ENCODE measurements at places on chromosomes 3 and 15.

GRCh38 chr15:74812533-74812932 lies at the start of gene LMAN1L:
LMAN1L (plus strand) TSS chr15:74812835; CDS start chr15:74812855, 20 bp downstream.
- DNase-seq, result no peak

GRCh38 chr15:100890051-100890720 lies 10.6 kb downstream of the ALDH1A3 start:
- DNase-seq, result no peak

- no peak for DNase-seq
Observed at GRCh38 chr15:95944661-95945255, 385.7 kb upstream of the NR2F2 start.

DNA sequence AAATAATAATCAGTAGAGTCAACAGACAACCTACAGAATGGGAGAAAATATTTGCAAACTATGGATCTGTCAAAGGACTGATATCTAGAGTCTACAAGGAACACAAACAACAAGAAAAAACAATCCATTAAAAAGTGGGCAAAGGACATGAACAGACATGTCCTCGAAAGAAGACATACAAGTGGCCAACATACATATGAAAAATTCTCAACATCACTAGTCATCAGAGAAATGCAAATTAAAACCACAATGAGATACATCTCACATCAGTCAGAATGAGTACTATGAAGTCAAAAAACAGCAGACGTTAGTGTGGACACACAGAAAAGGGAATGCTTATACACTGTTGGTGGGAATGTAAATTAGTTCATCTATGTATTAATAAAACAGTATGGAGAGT lies 33.7 kb downstream of the SLC2A2 start:
- no peak for DNase-seq

GRCh38 chr15:51322621-51323296 lies 15.6 kb downstream of the CYP19A1 start:
- no peak for DNase-seq

DNA sequence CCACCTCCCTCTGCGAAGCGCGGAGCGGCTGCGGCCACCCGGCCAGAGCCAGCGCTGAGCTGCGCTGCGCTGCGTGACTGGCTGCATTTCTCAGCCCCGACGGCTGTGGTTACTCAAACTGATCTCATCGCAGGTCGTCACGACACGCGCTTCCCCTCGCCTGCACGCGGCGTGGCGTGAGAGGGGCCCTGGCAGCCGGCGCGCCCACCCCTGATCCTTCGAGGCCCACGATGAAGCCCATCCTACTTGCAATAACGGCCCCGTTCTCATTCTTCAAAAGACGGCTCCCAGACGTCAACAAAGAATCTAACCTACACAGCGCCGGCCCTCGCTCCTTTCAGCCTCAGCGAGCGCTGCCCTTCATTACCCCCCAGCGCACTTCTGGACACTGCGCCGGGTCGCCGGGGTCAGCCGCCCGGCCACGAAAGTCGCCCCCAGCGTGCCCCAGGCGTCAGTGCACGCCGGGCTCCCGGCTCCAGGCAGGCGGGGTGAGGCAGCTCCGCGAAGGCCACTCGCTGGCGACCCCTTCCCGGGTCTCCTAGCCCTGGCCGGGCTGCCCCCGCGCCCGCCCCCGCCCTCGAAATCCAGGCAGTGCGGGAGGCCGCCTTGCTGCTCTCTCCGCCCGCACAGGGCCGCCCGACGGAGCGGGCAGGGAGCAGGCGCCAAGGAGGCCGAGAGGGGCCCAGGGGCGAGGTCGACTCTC lies 9.9 kb upstream of the LEKR1 start:
- DNase-seq, result no peak

DNA sequence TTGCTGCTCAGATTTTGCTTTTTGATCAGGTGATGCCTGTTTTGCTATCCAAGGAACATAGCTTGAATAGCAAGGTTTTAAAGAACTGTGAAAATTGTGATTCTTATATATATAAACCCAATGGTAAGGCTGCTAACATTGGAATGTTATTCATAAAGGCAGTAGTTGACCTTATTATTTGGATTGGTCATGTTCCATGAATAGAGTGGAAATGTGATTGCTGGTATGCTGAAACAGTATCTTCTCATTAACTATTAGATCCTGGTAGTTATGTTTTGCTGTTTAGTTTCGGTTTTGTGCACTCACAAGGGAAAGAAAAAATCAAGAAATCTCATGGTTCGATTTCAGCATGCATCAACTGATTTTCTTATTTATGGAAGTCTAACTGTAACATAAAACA lies 78.7 kb upstream of the NPHP3 start:
- no peak for DNase-seq

- no peak for DNase-seq
Observed at GRCh38 chr3:35187908-35188307, 451.4 kb upstream of the ARPP21 start.

DNA sequence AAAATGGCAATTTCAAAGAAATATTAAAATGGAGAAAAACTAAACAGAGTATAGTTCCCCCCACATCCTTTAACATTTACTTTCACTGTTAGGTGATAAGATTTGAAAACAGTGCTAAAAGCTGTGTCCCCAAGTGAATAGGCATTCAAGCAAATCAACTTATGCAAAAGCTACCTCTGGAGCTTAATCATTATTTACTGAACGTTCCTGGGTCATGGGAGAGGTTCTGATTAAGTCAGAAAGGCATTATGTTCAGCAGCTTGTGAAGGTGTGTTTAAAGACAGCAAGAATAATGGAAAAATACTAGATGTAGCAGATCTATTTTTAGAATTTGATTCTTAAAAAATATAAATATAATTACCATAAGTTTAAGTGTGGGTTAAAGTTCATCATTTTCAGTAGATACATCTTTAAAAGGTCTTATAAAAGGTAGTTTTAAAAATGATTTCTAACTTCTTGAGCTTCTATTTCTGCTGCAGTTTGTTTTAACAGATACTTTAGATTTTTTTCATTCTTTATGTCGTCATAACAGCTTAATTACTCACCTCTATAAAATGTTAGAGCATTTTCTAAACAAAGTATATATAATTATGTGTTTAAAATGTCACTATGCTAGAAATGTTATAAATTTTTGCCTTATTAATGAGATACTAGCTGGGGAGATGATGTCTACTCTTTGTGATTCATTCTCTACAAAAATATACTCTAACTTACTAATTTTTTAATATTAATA lies 127.9 kb downstream of the MITF start:
- no peak for DNase-seq

GRCh38 chr3:9278498-9278897 lies 29.1 kb upstream of the SRGAP3 start:
- DNase-seq, result no peak

DNA sequence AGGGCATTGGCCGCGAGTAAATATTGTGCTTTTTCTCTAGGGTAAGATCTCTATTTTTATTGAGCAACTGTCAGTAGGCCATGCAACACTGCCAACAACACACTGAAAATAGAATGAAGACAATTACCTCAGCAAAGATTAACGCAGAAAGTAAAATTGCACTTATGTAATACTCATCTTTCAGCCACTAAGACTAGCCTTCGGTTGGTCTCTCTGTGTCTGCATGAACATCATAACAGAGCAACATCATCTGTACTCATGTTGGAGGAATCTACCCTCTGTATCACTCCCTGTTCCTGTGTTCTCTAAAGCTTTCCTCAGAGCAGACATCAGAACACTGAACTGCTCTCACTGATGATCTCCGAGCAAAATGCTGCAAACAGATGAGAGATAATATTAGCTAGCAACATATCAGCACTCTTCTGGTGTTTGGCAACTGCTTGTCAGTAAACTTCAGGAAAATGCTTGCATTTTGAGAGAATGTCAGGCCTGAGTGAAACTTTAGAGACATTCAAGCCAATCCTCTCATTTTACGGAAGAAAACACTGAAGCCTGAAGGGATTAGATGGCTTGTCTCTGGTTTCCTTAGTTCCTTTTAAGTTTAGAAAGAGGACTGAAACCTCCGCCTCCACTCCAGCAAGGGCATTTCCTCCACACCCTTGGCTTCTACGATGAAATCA lies 8.4 kb upstream of the LRRC3B start:
- DNase-seq, result no peak

GRCh38 chr15:63763476-63764123 lies 70.1 kb downstream of the HERC1 start:
- DNase-seq, result no peak

DNA sequence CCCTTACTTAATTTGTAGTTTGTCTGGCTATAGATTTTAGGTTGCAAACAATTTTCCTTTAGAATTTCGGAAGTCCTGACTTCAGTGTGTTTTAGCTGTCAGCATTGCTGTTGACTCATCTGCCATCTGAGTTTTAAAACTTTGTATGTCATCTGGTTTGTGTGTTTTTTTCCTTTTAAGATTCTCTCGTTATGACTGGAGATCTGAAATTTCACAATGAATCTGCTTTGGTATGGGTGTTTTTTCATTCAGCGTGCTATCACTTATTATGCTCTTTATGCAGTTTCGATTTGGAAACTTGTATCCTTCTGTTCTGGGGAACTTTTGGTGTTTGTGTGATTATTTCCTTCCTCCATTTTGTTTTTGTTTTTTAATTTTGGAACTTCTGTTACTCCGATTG lies 53.7 kb upstream of the ZNF280D start:
- DNase-seq, result no peak

DNA sequence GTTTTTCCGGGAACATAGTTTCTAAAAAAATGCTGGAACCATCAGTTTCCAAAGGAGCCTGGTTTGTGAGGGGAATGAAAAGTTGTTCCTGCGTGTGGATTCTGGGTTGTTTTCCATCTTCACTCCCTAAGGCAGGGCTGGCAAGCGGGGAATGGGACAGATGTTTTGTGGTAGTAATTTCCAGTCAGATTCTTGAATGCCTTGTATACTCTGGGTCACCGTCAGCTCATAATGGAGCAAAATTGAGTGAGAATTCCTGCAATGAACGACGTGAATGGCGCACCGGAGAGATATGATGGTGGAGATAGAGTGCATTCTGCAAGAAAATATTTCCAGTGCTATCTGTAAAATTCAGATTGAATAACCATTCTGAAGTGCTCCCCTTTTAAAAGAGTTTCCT lies 19.9 kb downstream of the EEFSEC start:
- no peak for DNase-seq
